Liver (tissue), 10 donors: ENCODE measurements at places on chromosomes 2 and 18. TPM values are rescaled to one million over a fixed set of nuclear protein-coding genes. Genes with fewer than 3 reads are reported as not detected.

DNA sequence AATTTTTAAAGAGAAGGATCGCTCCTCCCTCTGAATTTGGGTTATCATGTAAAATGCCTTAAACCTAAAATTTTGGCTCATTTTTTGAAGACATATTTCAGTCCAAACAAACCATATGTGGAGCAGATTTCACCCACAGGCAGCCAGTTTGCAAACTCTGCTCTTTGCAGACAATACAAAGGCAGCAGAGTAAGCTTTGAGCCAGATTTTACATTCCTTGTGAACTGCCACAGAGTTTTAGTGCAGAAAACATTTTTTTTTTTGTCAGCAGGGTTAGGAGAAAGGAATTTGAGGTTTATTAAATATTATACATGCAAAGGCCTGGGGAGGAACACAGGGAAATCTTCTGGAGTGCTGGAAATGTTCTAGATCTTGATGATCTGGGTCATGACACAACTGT, 171.9 kb upstream of the FN1 start:
- no peak for DNase-seq

- DNase-seq, result no peak
These were observed 43.1 kb downstream of the MAP4K4 start for GRCh38 chr2:101740555-101740964.

- no peak for DNase-seq
These were observed 14.0 kb downstream of the SMARCAL1 start for GRCh38 chr2:216426166-216426777.

Gene LYG2
- 0.31 TPM for polyA plus RNA-seq

- DNase-seq, result no peak
These were observed 11.8 kb downstream of the RDH14 start for GRCh38 chr2:18548621-18549020.
